ENCODE measurements at places on chromosomes 12 and 14.

DNA sequence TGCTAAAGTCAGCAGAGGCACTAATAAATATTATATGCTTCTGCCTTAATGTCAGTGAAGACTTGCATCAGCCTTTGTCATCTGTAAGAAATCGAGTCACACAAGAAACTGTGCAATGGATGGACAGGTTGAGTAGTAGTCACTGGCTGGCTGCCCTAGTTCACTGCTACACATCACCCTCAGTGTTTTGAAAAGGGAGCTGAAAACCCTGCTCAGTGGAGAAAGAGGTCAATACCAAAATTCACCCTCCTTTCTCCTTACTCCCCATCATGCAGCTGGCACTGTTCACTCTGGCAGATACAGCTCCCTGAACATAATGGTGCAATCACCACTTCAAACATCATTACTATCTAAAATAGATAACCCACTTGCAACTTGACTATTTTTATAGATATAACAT, 6.6 kb downstream of the ANKS1B start:
- no peak for DNase-seq

GRCh38 chr14:34258318-34258717, 203.7 kb downstream of the SPTSSA start:
- DNase-seq: no peak

GRCh38 chr14:92986254-92987147, 63.6 kb downstream of the CHGA start:
- DNase-seq: no peak

- DNase-seq: no peak
Observed at GRCh38 chr12:1117970-1118563, 127.0 kb downstream of the ERC1 start.

DNA sequence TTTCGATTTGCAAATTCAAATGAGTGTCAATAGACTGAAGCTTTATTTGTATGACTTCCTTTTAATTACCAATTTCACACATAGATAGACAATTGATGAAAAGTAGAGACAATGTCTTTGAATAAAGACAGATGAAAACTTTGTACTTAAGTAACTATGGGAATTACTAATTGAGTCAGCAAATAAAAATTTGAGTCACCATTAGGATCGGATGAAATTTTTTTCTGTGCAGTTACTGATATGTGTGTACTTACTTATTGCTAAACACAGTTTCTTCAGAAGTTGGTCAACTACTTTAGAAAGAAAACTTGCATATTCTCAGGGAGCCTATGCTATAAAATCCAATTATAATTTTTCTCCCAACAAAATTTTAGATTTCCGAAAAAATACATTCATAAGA, 224.9 kb upstream of the SLC16A7 start:
- no peak for DNase-seq

DNA sequence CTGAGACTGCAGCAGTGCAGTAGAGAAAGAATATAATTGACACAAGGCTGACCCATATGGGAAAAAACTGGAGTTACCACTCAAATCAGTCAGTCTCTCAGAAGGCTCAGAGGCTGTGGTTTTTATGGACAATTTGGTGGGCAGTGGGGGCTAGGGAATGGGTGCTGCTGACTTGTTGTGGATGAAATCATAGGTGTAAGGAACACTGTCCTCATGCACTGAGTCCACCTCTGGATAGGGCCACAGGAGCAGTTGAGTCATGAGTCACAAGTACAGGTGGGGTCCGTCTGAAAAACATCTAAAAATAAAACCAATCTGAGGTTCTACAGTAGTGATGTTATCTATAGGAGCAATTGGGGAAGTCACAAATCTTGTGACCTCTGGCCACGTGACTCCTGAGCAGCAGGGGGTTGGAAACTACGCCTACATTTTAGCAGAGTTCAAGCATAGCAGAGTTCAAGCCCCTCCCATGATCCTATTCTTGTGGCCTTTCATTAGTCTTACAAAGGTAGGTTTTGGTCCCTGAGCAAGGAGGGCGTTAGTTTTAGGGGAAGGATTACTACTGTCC, 18.1 kb upstream of the SGPP1 start:
- DNase-seq: no peak

DNA sequence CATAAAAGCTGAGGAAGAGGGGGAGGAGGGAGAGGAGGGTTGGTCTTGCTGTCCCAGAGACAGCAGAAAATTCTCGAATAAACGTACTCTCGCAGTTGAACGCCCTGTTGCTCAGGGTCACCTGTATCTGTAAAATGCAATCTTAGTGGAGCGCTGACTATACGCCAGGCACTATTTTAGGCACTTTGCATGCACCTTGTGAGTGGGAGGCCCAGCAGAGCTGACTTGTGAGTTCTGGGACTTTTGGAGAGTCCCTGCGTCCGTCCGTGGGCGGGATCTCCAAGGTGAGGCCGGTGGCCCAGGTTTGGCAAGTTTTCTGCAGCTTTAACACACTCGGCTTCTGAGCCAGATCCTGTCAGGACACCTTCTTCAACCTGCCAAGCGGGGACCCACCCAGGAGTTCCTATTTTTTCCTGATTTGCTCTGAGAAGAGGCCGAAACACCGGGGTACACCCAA, 32.5 kb upstream of the PLEKHG6 start:
- no peak for DNase-seq

DNA sequence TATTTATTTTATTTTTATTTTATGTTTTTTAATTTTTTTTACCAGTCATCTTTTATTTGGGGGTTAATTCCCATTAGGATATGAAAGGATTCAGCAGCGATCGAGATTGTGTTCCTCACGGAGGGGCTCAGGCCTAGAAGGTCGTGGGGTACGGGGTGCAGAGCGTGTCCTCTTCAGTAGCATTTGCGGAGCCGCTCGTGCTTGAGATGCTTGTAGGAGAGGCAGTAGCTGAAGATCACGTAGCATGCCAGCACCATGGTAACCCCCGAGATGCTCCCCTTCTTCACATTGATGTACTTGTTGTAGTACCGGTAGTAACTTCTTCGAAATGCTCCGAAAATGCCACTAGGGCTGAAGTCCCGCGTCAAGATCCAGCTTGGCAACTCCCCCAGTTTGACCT, 40.5 kb upstream of the PLEKHG6 start:
- DNase-seq: no peak

- DNase-seq: no peak
Observed at GRCh38 chr14:22653012-22653621, 9.0 kb upstream of the OR6J1 start.

- no peak for DNase-seq
Observed at GRCh38 chr14:33738491-33738890, 212.4 kb downstream of the EGLN3 start.

DNA sequence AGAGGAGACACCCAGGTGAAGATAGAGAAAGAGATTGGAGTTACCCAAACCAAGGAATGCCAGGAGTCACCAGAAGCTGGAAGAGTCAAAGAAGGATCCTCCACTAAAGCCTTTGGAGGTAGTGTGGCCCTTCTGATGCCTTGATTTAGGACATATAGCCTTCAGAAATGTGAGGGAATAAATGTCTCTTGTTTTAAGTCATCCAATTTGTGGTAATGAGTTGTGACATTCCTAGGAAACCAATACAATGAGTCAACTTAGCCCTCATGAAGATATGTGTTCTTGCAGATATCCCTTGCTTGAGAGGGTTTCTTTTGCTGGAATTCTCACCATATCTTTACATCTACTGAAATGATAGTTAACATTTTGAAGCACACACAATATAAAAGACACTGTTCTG, 58.8 kb downstream of the CCER1 start:
- DNase-seq: no peak

DNA sequence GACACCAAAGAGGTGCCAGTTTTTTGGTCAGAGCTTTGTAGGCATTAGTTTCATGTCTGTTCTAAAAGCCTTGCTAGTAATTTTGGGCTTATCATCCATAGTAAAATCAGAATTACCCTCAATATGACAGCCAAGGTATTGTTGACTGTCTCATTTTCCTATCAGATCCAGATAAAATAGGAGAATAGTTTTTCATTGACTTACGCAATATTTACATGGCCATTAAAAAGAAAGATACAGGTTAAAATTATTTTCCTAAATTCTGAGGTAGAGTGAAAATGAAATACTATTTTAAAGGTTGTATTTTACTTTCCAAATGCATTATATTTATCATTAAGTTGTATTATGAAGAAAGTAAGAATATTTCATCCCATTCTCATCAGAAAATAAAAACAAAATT, 203.7 kb downstream of the LRFN5 start:
- no peak for DNase-seq

DNA sequence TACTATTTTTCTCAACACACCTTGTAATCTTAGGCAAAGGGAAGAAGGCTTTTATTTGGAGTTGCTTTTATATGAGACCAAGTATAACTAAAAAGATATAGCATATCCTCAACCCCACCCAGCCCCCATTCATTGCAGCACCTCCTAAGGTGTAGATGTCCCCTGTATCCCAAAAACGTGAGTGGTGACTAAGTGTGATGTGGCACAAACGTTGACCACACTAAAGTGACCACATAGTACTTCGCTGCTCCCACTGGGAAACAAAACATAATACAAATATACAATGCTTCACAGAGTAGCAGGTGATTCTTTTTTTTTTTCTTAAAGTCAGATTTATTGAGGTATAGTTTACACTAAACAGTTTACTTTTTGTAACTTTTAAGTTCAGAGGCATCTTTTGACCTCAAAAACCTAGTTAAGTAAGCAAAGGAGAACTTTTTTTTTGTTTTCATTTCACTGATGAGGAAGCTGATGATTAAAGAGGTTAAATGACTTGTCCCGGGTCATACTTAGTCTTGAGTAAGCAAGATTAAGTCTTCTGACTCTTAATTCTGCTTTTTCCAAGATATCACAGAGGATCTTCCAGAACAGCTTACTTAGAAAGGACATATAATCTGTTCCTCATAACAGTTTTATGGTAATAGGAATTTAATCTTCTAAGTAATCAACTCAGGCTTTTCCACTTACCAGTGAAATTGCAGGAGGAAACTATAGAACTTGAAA, 245.2 kb upstream of the PLEKHG7 start:
- DNase-seq: no peak

GRCh38 chr12:240566-240965, 22.1 kb downstream of the SLC6A13 start:
- no peak for DNase-seq

DNA sequence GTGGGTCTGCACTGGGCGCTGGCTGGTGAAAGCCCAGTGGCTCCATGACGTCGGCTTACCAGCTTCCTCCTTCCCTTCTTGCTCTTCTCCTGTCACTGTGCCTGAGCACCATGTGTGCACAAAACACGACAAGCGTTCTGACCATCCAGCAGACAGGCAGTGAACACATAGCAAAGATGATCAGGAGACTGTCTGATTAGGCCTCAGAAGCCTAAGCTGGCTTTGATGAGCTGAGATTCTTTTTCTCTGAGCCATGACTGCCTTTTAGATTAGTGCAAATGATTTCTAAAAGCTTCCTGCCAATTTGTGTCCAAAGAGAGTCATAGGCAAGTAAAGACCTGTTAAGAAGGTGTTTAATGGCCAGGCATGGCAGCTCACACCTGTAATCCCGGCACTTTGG, 83.1 kb downstream of the AACS start:
- DNase-seq: no peak

- no peak for DNase-seq
Observed at GRCh38 chr12:10634427-10634826, 21.0 kb upstream of the MAGOHB start.

DNA sequence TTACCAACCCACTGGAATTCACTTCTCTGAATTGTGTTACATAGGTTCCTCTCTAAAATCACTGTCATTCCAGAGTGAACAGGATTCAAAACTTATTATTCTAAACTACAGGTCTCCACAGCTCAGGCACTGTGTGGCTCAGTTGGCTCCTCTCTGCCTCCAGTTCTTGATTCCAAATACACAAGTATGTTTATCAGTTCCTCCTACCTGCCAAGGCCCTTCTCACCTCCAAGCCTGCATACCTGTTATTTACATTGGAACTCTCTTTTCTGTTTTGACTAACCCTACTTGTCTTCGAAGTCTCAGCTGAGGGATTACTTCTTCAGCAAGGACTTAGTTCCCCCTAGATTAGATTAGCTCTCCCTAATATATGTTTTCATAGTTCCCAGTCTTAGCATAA, 397.6 kb upstream of the TMTC1 start:
- DNase-seq: no peak

- DNase-seq: no peak
Observed at GRCh38 chr12:95640516-95640915, 89.2 kb upstream of the USP44 start.

DNA sequence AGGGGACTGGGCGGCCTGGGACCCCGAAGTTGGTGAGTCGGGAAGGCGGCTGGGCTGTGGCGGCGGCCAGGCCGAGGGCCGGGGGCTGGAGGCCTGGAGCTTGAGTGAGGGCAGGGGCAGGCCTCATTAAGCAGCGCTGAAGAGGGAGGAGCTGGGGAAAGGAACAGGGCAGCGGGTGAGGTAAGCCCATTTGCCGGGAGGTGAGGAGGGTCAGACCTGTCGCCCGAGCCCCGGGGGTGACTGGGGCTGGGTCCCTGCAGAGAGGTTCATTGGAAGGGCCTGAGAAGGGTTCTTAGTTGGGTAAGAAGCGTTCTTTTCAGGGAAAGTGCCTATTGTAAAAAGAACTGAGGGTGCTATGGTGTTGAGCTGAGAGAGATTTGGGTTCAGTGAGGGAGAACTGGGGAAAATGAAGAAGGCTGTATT, 441 bp downstream of the RAB5B start:
- DNase-seq: no peak

DNA sequence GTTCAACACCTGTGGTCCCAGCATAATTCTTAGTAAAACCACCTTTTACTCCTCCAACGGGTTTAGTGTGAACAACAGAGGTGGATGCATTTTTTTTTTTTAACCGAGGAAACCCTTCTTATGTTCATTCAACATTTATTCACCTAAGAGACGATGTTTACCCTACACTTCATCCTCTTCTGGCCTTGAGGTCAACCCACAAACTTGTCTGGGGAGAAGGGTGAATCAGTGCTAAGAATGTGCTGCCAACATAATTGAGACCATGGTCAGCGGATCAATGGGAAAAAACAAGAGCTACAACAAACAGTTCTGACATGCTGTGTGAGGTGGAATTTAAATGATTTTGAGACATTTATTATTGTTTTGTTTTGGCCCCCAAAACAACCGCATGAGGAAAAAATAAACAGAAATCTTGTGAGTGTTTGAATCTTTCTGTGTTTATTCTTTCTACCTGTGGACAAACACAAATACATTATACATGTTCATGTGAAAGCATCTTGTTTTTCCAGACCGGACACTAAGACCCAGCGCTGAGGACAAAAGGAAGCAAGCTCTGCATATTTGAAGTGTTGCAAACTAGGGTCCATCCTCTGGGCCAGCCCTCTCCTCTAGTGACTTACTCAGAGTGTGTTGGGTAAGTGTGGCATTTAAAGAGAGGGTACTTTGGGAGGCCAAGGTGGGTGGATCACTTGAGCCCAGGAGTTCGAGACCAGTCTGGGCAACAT, 5.1 kb upstream of the USP30 start:
- DNase-seq: no peak

GRCh38 chr12:79891506-79892162, 43.3 kb downstream of the PPP1R12A start:
- no peak for DNase-seq
